Activated gamma-delta T cell treated with Interleukin-2 at 50 U/mL for 16 hours (primary cell): ENCODE measurements at places on chromosomes 3 and 15.

GRCh38 chr15:63476229-63476632 lies 28.2 kb upstream of the USP3 start:
- DNase-seq = no peak

- no peak for DNase-seq
Observed at GRCh38 chr3:151837057-151837456, 23.1 kb downstream of the AADAC start.

- no peak for DNase-seq
Observed at GRCh38 chr3:105930733-105931132, 61.9 kb upstream of the CBLB start.

DNA sequence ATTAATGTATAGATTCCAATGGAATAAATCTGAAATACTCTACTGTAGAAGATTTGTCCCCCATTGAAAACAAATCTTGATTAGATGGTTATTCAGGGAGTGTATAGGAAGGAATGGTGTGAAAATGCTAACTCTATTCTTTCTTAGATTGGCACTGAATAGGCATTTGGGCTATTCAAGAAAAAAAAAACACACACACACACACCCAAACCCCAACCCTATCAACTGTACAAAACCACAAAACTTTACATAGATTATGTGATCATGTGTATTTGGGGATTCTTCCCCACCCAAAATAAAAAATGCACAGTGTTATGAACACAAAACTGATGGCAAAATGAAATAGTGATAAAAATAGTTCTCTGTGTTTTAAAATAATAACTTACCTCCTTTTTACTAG lies 61.8 kb downstream of the TIGIT start:
- no peak for DNase-seq

DNA sequence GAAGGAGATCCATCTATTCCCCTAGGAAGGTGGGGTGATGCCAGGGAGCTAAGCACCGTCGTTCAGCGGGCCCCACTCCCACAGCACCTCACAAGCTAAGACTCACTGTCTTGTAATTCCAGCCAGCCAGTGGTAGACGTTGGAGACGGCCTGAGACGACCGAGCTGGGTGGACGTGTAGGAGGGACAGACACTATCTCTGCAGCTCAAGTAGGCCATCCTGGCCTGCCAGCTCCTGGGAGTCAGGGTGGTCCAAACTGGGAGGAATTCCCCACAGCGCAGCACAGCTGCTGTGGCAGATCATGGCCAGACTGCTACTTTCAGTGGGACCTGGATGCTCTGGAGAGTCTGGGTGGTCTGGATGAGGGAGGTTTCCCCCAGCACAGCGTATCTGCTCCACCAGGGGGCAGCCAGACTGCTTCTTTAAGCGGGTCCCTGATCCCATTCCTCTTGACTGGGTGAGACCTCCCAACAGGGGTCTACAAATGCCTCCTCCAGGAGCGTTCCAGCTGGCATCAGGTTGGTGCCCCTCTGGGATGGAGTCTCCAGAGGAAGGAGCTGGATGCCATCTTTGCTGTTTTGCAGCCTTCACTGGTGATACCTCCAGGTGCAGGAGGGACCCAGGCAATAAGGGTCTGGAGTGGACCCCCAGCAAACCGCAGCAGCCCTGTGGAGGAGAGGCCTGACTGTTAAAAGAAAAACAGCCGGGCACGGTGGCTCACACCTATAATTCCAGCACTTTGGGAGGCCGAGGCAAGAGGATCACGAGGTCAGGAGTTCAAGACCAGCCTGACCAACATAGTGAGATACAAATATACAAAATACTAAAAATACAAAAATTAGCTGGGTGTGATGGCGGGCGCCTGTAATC lies 27.6 kb downstream of the GNB5 start:
- peak; percentile 16 for DNase-seq

GRCh38 chr3:13588993-13589392 lies 40.1 kb downstream of the FBLN2 start:
- no peak for DNase-seq

DNA sequence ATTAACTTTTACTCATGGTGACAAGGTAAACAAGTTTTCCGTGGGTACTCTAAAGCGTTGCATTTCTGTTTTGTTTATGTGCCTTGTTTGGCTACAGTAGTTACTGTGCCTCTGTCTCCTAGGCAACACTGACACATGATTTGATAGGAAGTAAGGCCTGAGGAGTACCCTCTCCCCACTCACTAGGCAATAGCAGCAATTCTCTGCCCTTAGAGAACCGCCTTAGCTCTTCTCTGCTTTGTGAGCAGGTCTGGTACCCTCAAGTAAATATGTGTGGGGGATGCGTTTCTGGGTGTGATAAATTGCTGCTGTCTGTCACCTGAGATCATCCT lies at the start of gene IL5RA:
Gene IL5RA, minus strand, starts transcription at position 76 of the 332 bp plus-strand sequence. CDS start 5,390 bp downstream, outside the sequence.
- DNase-seq = no peak

GRCh38 chr3:64900617-64901521 lies 213.1 kb upstream of the ADAMTS9 start:
- DNase-seq = no peak

GRCh38 chr15:22979238-22980188 lies 655 bp downstream of the CYFIP1 start:
- no peak for DNase-seq

DNA sequence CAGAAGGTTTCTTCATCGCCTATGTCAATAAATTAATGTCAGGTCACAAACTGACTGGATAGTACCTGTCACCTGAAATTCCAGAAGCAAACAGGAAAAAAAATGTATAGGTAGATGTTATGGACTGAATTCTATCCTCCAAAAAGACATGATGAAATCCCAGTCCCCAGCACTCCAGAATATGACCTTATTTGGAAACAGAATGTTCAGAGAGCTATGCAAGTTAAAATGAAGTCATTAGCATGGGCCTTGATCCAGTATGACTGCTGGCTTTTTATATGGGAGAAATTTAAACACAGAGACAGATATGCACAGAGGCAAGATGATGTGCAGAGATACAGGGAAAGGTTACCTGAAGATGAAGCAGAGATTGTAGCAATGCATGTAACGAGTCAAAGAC lies 953.4 kb downstream of the ZPLD1 start:
- DNase-seq = no peak

DNA sequence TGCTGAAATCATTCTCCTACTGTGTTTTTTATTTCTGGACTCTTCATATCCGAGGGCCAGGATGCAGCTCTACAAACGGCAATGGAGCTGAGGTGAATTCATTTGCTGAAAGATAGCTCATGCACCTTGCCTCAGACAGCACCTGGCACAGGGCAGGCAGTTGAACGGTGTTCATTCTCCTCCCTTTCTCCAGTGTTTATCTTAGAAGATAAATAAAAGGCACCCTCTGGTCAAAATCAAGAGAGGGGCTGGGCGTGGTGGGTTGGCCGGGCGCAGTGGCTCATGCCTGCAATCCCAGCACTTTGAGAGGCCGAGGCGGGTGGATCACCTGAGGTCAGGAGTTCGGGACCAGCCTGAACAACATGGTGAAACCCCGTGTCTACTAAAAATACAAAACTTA lies 79.3 kb upstream of the LMOD3 start:
- no peak for DNase-seq

DNA sequence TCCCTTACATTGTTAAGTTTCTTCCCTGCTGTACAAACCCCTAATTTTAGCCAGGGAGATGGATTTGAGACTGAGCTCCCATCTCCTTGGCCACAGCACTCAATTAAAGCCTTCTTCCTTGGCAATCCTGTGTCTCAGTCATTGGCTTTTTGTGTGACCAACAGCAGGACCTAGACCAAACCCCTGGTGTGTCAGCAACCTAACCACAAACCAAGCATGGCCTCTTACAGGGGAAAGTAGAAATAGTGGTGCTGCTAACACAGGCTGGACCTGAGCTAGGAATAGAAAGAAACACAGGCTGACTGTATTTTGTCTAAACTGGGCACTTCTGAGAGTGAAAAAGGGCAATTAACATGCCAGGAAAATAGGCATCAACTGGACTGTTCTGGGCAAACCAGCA lies 37.9 kb downstream of the PPCDC start:
- DNase-seq = no peak

GRCh38 chr3:52034651-52035050 lies 21.7 kb downstream of the DUSP7 start:
- no peak for DNase-seq

DNA sequence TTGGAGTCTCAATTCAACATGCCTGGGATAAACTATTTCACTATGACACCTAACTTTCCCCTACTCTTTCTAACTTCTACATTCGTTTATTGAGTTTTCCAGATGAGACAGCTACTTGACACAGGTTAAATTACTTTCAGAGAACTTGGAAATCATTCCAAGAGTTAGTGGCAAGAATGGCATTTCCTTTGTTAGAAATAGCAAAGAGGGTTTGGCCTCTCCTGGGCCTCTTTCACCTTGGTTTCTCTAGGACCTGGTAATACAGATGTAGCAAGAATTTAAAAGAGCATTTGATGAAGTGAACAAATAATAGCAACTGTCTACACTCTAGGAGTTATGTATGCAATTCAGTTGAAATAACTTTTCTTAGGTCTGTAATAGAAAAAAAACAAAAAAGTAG lies 748.9 kb downstream of the MECOM start:
- DNase-seq = no peak

DNA sequence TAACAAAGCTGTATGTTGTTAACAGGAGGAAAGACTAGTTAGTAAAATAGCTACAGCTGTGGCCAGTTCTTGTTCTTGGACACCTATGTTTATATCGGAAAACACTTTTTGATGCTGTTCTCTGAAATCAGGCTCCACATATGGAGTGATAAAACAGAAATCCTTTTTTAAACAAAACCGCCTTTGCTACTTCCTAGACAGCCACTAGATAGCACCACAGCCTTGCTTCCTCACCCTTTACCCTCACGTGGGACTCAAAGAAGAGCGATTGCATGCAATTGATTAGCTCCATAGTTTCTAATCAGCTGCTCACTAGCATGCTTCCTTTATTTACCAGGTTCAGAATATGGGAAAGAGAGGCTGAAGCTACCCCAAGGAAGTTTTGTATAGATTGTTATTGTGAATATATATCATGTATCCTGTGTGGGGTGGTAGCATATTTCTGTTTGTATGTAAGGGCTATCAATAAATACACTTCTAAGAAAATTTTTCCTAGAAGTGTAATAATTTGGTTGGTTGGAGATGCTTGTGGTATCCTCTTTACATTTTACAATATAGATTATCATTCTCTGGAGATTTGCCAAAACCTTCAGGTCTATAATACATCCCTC lies 4.3 kb upstream of the MTFMT start:
- no peak for DNase-seq

GRCh38 chr3:87002346-87002745 lies 11.4 kb upstream of the VGLL3 start:
- DNase-seq = no peak

- no peak for DNase-seq
Observed at GRCh38 chr3:25768851-25769250, 14.4 kb downstream of the NGLY1 start.
